ENCODE measurements at places on chromosomes 13 and 19.

DNA sequence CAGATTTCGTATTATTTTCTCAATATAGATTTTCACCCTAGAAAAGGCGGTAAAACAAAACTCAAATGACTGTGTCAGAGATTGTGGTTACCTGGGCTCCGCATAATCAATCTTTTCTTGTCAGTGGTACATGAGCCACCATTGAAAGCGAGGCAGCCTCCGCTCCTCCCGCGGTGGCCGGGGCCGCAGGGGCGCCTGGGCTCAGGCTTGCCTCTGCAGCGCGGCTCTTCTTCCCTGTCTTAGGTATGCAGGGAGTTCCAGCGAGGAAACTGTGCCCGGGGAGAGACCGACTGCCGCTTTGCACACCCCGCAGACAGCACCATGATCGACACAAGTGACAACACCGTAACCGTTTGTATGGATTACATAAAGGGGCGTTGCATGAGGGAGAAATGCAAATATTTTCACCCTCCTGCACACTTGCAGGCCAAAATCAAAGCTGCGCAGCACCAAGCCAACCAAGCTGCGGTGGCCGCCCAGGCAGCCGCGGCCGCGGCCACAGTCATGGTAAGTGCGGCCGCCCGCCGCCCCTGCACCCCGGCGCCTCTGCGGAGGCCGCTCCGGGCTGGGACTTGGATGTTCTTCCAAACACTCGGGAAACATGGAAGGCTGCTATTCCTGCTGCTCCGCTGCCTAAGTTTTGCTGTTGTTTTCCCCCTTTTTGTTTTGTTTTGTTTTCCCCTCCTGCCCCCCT, 87.3 kb upstream of the RAP2A start:
- no peak for DNase-seq

- DNase-seq, result no peak
These were observed 65.2 kb upstream of the USPL1 start for GRCh38 chr13:30552567-30552966.

DNA sequence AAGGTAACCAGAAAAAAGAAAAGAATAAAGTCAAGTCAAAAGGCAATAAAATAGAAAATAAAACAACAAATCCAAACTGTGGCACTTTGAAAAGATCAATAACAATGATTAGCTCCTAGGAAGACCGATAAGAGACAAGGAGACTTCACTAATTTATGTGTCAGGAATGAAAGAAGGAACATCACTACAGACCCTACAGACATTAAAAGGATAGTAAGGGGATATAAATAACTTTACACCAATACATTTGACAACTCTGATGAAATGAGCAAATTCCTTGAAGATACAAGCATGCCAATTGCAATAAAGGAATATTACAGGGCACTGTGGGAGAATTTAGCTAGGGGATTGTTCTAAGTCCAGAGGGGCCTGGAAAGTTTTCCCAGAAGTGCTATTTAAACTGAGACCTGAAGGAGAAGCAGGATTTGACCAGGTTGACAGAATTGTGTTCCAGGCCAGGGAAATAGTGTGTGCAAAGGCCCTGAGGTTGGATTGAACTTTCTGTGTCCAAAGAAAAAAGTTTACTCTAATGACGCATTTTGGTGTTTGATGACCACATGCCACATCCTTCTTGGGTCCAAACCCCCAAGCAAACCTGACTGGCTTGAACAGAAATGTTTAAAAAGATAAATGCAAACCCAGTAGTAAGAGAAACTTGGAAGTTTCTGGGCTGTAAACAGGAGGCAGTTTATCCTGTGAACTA, 1.6 kb upstream of the C19orf38 start:
- DNase-seq, result no peak

DNA sequence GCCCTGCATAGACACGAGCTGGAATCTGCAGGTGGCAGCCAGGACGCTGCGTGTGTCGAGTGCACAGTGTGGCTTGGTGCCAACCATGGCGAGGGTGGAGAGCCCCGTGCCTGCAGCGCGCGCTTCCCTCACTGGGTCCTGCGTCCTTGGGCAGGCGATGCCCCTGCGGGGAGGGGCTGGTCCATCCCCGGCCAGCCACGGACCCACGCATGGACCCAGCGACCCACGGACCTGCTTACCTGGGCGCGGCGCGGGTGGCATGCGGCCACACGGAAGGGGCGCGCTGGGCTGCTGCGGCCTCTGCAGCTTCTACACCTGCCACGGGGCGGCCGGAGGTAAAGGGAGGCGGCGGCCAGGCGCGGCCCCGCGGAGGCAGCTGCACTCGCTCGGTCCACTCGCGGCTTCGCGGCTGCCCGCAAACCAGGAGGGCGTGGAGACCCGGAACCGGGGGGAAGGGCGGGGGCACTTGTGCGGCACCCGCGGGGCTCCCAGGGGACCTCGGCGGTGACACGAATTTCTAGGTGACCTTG, 569 bp upstream of the MCF2L start:
- DNase-seq, result no peak

DNA sequence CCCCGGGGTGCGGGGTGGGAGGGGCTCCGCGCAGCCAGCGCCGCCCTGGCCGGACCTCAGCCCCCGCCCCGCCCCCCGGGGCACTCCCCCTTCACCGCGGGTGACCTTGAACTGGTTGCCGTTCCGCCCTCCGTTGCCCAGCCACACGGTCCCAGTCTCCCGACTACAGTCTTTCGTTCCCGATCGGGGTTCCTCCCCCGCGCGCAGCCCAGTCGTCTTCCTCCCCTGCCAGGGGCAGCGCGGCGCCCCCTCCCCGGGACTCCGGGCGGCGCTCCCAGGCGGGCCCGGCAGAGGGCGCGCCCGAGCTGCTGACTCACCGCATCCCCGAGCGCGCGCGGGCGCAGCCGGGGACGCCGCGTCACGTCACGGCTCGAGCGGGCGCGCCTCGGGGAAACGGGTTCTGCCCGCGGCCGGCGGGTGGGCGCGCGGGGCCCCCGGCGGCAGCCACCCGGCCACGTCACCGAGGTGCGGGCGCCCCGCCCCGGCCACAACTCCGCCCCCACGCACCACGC, 459 bp downstream of the MIDN start:
- no peak for DNase-seq

DNA sequence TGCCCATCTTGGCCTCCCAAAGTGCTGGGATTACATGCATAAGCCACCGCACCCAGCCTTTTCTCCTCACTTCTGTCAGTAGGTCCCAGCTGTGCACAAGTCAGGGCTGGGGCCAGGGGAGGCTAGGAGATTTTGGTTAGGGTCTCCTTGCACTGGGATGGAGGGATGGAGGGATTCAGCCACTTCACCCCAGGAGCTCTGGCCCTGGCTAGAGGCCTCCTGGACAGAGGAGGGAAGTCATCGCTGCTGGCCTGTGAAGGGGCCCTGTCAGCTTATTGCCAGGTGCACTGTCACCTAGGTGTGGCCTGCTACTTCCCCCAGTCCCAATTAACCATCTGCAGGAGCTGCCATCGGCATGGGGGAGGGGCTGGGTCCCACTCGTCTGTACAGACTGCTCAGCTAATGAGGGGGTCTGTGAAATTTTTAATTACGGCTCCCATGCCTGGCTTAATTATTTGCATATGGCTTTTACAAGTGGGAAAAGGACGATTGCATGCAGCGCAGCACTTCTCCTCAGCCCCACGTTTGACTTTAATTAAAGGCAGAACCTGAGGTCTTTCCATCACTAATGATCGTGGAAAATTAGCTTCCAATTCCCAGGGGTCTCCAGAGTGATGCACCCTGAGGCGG, 52.4 kb downstream of the CHST8 start:
- no peak for DNase-seq

DNA sequence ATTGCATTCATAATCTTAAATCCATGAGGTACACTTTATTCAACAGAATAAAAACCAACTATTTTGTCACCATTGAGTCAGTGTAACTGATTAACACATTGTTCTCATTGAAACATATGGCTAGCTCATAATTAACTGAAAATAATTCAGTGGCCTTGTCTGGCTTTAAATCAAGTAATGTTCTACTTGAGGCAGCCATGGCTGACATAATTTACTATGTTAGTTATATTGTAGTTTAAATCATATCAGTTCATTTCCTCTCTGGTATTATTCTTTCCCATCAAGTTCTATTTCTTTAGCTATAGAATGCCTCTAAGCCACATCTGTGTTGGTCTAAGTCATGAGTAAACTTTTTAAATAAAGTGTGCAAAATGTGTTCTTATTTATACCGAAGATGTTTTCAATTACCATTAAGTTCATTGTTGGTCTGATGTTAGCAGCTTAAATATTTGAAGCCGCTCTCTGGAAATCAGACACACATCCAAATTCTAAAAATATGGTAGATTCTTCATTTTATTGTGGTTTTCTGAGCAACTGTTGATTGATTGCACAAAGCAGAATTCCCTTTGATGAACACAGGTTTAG, 393.7 kb downstream of the GPC6 start:
- DNase-seq, result peak; percentile 45

DNA sequence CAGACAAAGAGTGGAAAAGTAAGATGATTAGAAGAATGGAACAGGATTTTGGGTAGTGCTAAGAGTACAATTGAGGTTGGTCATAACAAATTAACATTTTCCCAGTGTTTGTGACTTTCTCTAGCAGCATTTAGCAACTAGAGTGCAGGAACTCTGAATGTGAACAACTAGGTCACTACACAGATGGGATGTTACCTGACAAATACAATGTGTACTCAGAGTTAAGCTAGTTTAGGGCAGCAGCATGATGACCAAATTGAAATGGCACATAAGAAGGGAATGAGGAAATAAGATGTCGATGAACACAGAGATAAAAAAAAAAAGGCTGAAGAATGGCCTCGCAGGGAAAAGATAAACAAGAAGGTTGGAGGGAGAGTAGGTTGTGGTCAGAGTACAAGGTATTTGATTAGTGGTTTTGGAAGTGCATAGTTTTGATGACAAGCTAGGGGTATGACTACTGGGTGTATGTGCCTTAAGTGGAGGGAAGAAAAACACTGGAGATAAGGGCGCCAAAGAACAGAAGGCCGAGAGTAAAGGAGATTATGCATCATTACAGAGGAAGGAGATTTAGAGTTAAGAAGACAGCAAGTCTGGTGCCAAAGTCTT, 381.1 kb downstream of the FGF14 start:
- DNase-seq, result peak; percentile 3

GRCh38 chr19:5547881-5548280, 19.9 kb downstream of the TINCR start:
- DNase-seq, result peak; percentile 18

- no peak for DNase-seq
These were observed 506.7 kb upstream of the NBEA start for GRCh38 chr13:34435338-34435737.

- DNase-seq, result no peak
These were observed 155.8 kb downstream of the TEX29 start for GRCh38 chr13:111476197-111476596.

DNA sequence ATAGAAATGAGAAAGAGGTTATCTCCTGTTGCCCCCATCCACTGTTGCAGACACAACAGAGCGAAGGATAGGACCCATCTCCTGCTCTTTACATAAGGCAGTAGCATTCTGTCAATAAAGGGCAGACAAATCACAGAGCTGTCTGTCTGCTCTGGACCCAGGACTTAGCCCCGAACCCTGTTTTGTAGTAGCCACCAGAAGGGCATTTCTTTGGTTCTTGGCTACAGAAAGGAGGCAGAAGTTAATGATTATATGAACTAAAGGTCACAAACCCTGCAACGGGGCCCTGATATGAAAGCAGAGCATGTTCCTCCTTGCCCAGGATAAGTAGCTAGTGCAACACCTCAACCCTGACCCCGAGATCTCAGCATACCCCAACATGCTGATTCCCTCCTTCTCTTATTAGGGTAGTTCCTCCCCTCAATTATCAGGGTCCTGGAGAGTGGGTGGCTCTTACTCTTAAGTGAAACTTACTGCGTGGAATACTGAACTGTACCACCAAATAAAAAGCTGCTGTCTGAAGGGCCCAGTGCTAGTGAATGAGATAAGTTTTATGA, 680.4 kb upstream of the SPRY2 start:
- DNase-seq, result no peak

GRCh38 chr13:94218951-94219350, 260.5 kb downstream of the DCT start:
- DNase-seq, result no peak

GRCh38 chr19:49403404-49404187, 15.5 kb downstream of the KASH5 start:
- no peak for DNase-seq

GRCh38 chr13:110323172-110323891, 16.2 kb downstream of the COL4A2 start:
- peak; percentile 91 for DNase-seq

DNA sequence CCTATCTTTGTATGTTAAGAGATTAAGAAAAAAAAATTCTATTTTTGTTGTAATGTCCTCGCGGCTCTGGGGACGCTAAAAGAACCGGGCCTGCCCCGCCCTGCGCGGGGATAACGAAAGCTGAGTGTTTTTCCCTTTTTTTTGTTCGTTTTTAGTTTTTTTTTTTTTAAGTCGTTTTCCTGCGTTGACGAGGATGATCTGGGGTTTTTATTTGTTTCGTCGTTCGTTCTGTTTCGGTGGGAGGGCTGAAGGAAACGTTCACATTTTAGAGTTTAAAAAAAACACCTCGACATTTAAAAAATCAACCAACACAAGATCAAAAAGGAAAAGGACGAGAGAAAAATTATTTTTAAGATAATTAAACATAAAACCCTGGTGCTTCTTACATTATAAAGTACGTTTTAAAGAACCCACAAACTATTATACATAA, 5.6 kb downstream of the LYL1 start:
- no peak for DNase-seq

DNA sequence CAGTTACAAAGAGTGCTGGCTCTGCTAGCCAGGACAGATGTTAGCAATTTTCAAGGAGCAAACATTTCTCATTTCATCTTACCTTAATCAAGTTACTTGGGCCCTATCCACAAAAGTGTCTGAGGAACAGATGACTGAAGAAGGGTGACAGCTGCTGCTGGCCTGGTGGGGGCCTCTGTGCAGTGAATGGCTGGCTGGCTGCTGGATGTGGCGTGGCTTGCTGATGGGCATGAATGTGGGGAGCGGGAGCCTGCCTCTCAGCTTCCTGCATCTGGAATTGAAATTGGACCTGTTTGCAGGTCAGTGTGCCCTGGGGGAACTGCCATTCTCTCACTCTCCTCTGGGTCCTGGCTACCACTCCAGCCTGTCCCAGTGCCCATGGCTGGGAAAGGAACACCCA, 94.7 kb downstream of the RGCC start:
- DNase-seq, result no peak

DNA sequence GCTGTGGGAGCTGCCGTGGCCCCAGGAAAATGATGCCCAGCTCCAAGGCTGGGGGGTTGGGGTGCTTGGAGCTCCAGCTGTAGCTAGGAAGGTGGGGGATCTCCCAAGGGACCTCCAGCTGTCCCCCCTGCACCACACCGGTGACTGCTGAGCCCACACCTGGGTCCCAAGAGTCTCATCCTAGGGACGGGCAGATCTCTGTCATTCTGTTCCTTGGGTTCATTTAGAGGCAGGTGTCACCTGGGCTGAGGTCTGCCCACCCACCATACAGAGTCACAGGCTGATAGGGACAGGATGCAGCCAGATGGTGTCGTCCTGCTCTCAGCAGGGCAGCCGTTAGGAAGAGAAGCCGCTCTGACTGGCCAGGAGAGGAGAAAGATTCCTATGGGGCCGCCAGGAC, 5.3 kb downstream of the F2RL3 start:
- no peak for DNase-seq

- peak; percentile 78 for DNase-seq
These were observed 417.3 kb downstream of the DIAPH3 start for GRCh38 chr13:59746291-59746962.

Measured in HCEC 1CT (cell line).